ENCODE measurements at places on chromosomes 11 and 22.

DNA sequence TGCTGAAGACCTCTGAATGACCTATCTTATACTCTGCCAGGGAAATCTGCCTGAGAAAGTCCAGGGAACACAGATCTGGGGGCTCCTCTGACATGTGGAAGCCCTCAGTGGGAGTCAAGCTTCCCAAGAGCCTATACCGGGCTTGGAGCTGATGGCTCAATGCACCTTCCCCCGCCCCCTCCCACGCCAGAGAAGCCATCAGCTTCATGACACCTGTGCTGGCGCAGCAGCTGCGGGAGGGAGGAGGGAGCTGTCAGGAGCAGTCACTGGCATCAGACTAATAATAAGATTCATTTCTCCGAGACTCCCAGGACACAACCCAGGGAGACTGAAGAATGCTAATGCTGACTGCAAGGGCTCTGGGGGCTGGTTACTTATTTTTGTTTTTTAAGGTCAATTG, 47.8 kb downstream of the SPATA19 start:
- DNase-seq: no peak

DNA sequence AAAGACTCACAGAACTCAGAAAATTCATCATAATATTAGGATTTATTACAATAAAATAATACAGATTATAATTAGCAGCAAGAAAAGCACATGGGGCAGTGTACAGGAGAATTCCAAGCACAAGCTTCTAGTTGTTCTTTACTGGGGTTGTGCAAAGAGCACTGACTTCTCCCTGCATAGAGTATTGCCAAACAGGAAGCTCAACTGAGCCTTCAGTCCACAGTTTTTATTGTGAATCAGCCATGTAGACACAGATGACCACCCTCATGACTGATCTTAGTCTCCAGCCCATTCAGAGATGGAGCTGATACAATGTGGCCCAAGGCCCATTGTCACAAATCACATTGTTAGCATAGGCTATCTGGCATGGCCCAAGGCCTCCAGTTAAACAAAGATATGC, 798.9 kb downstream of the KCNA4 start:
- DNase-seq: no peak

DNA sequence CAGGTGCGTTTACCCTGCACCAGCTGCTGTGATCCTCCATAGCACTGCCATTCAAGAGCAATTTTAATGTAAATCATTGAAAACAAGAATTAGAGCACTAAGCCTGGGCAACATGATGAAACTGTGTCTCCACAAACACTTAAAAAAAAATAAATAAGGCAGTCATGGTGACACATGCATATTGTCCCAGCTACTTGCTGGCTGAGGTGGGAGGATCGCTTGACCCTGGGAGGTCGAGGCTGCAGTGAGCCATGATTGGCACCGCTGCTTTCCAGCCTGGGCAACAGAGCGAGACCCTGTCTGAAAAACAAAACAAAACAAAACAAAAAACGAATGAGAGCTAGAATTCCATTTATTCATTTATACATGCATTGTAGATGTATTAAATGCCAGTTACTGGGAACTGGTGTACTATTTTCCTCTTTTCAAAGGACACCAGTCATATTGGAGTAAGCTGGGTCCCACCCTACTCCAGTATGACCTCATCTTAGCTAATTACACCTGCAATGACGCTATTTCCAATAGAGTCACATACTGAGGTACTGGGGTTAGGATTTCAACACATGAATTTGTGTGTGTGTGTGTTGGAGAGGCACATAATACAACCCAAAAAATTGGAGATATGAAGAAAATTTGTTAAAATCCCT, 101.9 kb downstream of the MICAL2 start:
- DNase-seq: no peak

DNA sequence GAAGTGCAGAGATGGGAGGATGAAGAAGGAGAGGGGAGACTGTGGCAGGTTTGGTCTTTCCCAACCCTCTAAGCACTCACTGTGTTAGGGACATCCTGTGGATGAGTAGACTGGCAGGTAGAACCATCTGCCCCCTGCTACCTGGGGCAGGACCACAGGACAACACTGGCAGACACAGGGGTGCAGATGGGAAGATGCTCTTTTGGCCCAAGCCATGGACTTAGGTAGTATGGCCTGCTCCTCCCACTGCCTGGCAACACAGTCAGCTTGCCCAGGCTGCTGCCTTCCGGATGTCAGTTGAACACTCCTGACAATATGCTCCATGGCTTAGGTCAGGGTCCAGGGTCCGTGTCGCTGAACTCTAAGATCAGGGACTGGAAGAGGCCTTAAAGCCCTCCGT, 140.7 kb upstream of the NAV2 start:
- no peak for DNase-seq
